ENCODE measurements at places on chromosomes 5 and 9. TPM values are rescaled to one million over a fixed set of nuclear protein-coding genes. Genes with fewer than 3 reads are reported as not detected.

- no peaks in the 10 kb centered on the region for H3K4me1 ChIP-seq
- H3K27me3 ChIP-seq = no peaks in the 10 kb centered on the region
- no peaks in the 10 kb centered on the region for H3K36me3 ChIP-seq
- no peak overlapping the region for H3K27ac ChIP-seq
- H3K4me3 ChIP-seq = no peak overlapping the region
These were observed 86.9 kb downstream of the CYFIP2 start for GRCh38 chr5:157352756-157353340.

DNA sequence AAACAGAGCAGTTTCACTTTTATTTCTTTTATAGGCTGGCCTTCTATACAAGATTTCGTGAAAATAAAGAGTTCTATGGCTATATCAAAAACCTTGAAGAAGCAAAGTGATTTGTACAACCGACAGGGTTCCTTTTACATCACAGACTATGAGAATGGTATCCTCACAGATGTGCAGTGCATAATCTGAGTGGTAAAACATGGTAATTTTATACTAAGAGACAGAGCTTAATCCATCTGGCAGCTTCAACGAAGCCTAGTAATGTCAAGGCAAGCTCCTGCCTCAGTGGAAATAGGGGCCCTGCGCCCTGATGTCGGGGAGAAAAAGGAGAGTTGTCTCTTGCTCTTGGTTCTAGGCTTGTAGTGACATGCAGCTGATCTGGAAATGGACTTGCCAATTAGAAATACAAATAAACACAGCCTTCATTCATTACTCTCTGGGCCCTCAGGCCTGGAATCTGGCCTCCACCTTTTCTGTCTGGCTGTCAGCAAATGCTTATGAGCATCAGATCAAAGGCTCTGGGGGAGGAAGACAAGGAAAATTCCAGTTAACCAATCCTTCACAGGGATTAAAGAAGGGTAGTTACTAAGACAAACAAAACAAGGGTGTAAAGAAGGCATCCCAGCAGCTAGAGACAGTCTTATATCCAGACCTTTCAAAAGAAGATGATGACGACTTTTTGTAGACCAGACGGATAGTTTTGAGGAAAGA, 33.6 kb upstream of the TRIM32 start:
- no peak overlapping the region for H3K4me3 ChIP-seq
- H3K27ac ChIP-seq = no peak overlapping the region
- H3K4me1 ChIP-seq = peaks cover 10% of the 10 kb centered on the region
- DNase-seq = no peak

GRCh38 chr5:54778783-54779182, 206.6 kb downstream of the ESM1 start:
- DNase-seq = no peak
- no peaks in the 10 kb centered on the region for H3K27me3 ChIP-seq
- H3K4me1 ChIP-seq = no peaks in the 10 kb centered on the region
- no peak overlapping the region for H3K27ac ChIP-seq
- H3K36me3 ChIP-seq = no peaks in the 10 kb centered on the region

DNA sequence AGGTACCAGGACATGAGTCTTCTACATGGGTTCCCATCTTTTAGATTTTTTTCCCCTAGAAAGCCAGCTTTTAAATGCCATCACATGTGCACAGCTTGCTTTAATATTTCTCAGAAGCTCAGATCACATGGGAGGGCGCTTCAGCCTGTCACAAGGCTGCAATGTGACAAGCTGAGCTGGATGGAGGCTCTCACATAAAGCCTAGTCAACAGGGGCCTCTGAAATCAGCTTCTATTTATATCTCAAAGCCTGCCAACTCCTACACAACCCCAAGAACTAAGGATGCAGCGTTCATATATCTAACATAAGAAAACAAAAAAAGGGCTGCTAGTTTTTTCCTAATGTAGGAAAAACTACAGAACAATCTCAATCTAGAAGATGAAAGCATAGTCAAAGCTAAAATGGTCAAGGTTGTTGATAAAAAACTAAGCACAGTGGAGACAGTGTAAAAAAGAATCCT, 2.3 kb downstream of the ZFAND5 start:
- H3K36me3 ChIP-seq = no peaks in the 10 kb centered on the region
- no peak overlapping the region for H3K27ac ChIP-seq
- no peaks in the 10 kb centered on the region for H3K27me3 ChIP-seq
- no peak for DNase-seq
- peak overlapping the region; percentile 7 for H3K4me3 ChIP-seq

GRCh38 chr9:133690081-133690561, 48.0 kb downstream of the SARDH start:
- H3K27ac ChIP-seq = peak overlapping the region; percentile 67
- peak; percentile 87 for DNase-seq
- H3K4me3 ChIP-seq = no peak overlapping the region
- H3K36me3 ChIP-seq = no peaks in the 10 kb centered on the region
- no peaks in the 10 kb centered on the region for H3K27me3 ChIP-seq

The CLPTM1L gene
- 122 TPM for total RNA-seq

The GABRA6 gene
- not detected for total RNA-seq

The ACTBL2 gene
- not detected for total RNA-seq

The ARHGAP26 gene
- 74.6 TPM for total RNA-seq

- no peaks in the 10 kb centered on the region for H3K27me3 ChIP-seq
- no peak overlapping the region for H3K4me3 ChIP-seq
- DNase-seq = no peak
- H3K4me1 ChIP-seq = no peaks in the 10 kb centered on the region
These were observed 6.2 kb downstream of the GNPDA1 start for GRCh38 chr5:142006363-142007236.

- no peak overlapping the region for H3K27ac ChIP-seq
- H3K4me1 ChIP-seq = peaks cover 17% of the 10 kb centered on the region
- H3K36me3 ChIP-seq = peaks cover 17% of the 10 kb centered on the region
These were observed 14.1 kb downstream of the LCN10 start for GRCh38 chr9:136728548-136729123.

DNA sequence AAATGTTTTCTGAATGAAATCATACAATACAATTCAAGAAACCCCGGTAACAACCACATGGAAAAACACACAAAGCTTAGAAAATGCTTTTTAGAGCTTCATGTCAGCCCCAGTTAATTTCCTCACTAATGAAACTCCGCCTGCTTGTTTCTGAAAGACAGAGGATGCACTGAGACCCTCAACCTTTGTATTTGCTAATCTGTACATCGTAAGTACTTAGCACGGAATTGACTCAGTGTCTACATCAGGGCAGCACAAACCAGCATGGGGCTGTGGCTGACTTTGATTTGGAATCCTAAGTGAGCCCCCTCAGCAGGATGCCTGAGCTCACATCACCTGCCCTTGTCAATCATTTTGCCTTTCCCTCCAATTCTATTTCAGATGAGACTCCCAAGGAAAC, 499.1 kb upstream of the MPDZ start:
- H3K27ac ChIP-seq = no peak overlapping the region
- no peak for DNase-seq
- no peaks in the 10 kb centered on the region for H3K4me1 ChIP-seq

GRCh38 chr9:88197781-88198340, 59.6 kb upstream of the SPATA31C2 start:
- no peaks in the 10 kb centered on the region for H3K36me3 ChIP-seq
- H3K4me3 ChIP-seq = no peak overlapping the region
- no peaks in the 10 kb centered on the region for H3K27me3 ChIP-seq
- peaks cover 31% of the 10 kb centered on the region for H3K4me1 ChIP-seq
- peak overlapping the region; percentile 84 for H3K27ac ChIP-seq
- DNase-seq = no peak

GRCh38 chr9:96486386-96487028, 36.5 kb downstream of the HABP4 start:
- peaks cover 2% of the 10 kb centered on the region for H3K36me3 ChIP-seq
- no peak overlapping the region for H3K27ac ChIP-seq
- DNase-seq = no peak
- H3K4me1 ChIP-seq = peaks cover 10% of the 10 kb centered on the region
- H3K4me3 ChIP-seq = no peak overlapping the region

GRCh38 chr5:143664623-143665022, 147.3 kb upstream of the HMHB1 start:
- H3K36me3 ChIP-seq = no peaks in the 10 kb centered on the region
- H3K27ac ChIP-seq = no peak overlapping the region
- H3K4me1 ChIP-seq = peaks cover 17% of the 10 kb centered on the region
- H3K4me3 ChIP-seq = no peak overlapping the region

The PDE6A gene
- total RNA-seq = 2.5 TPM

DNA sequence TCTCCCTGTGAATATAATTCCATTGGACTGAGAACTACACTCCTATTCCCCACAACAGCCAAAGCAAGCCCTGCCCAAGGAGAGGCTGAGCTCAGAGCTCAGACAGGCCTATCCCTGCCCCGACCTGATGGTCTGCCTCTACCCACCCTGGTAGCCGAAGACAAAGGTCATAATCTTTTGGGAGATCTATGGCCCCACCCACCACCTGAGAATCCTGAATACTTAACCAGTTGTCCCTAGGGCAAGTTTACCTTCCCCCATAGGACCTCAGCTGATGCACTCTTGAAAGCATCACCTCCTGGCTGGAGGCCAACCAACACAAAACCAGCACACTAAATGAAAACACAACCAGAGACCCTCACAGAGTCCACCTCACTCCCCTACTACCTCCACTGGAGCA, 167.5 kb downstream of the PRR16 start:
- no peak for DNase-seq
- no peaks in the 10 kb centered on the region for H3K36me3 ChIP-seq
- no peaks in the 10 kb centered on the region for H3K27me3 ChIP-seq
- no peak overlapping the region for H3K27ac ChIP-seq

DNA sequence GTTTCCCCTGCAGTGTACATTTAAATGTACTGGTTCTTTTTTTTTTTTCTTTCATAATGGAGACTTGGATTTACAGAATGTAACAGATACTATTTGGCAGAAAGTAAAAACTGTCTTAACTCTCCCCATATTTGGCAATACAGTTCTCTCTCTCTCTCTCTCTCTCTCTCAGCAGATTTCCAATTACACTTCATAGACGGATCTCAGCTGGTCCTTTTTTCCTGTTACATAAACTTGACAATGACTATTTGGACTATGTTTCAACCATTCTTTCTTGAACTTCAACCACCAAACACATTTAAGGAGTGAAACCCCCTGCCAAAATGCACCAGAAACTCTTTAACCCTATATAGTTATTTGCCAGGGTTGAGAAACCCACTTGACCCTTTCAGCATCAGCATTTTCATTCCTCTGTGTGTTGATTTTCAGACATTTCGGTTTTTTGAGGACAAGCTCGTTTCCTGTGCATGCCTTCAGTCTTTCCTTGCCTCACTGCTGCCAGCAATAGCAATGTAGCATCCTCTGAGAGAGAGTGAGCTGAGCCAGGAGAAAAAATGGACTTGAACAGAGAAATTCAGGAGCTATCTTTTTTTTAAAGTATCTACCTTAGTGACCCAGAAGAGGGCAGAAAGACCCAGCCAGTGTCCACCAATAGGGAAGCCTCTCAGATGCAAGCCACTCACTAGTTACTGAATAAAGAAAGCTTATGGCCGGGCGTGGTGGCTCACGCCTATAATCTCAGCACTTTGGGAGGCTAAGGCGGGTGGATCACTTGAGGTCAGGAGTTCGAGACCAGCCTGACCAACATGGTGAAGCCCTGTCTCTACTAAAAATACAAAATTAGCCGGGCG, 26.0 kb upstream of the GNA14 start:
- no peaks in the 10 kb centered on the region for H3K27me3 ChIP-seq
- H3K36me3 ChIP-seq = no peaks in the 10 kb centered on the region
- H3K4me1 ChIP-seq = no peaks in the 10 kb centered on the region
- H3K4me3 ChIP-seq = no peak overlapping the region

- H3K36me3 ChIP-seq = no peaks in the 10 kb centered on the region
- no peak overlapping the region for H3K27ac ChIP-seq
- no peaks in the 10 kb centered on the region for H3K27me3 ChIP-seq
- H3K4me3 ChIP-seq = no peak overlapping the region
These were observed 136.9 kb upstream of the FBN2 start for GRCh38 chr5:128674837-128675446.

DNA sequence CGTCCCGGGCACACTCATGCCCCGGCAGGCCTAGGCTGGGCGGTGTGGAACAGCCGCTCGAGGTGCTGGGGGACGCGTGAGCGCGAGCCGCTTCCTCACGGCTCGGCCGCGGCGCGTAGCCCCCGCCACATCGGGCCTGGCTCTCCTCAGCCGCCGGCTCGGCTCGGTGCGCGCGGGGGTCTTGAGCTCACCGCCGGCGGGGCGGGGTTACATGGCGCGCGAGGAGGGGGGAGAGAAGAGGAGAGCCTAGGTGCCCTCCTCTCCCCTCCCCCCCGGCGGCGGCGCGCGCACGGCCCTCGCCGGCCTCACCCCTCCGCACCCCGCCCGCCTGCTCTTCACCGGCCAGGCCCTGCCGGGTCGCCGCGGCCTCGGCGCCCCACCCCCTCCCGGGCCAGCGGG, 7.7 kb downstream of the RANBP6 start:
- H3K36me3 ChIP-seq = no peaks in the 10 kb centered on the region
- DNase-seq = peak; percentile 67
- H3K4me1 ChIP-seq = peaks cover 7% of the 10 kb centered on the region
- H3K27me3 ChIP-seq = no peaks in the 10 kb centered on the region

DNA sequence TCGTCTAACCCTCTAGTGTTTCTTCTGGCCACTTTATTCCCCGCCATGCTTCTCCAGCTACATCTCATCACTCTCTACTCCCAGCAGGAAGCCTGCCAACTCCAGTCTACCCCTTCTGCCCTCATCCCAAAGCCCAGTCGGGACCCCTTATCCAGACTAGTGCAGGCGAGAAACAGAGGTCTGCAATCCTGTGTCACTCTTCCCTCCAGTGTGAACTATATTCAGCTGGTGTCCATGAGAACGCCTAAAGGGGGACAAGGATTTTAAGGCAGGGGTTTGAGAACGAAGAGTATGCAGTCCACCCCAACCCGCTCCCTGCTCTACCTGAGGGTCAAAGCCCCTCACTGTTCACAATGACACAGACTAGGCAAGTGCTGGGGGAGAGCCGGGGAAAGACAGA, 41.7 kb upstream of the GABRP start:
- H3K27ac ChIP-seq = no peak overlapping the region
- no peaks in the 10 kb centered on the region for H3K27me3 ChIP-seq
- peaks cover 26% of the 10 kb centered on the region for H3K4me1 ChIP-seq
- no peak overlapping the region for H3K4me3 ChIP-seq

The OCLN gene
- total RNA-seq = 184 TPM

GRCh38 chr5:60822285-60822556, 21.8 kb downstream of the ELOVL7 start:
- no peaks in the 10 kb centered on the region for H3K4me1 ChIP-seq
- H3K27ac ChIP-seq = no peak overlapping the region
- H3K36me3 ChIP-seq = no peaks in the 10 kb centered on the region
- H3K4me3 ChIP-seq = no peak overlapping the region
- H3K27me3 ChIP-seq = no peaks in the 10 kb centered on the region
- DNase-seq = no peak
